ENCODE measurements at places on chromosomes 5 and 9.

DNA sequence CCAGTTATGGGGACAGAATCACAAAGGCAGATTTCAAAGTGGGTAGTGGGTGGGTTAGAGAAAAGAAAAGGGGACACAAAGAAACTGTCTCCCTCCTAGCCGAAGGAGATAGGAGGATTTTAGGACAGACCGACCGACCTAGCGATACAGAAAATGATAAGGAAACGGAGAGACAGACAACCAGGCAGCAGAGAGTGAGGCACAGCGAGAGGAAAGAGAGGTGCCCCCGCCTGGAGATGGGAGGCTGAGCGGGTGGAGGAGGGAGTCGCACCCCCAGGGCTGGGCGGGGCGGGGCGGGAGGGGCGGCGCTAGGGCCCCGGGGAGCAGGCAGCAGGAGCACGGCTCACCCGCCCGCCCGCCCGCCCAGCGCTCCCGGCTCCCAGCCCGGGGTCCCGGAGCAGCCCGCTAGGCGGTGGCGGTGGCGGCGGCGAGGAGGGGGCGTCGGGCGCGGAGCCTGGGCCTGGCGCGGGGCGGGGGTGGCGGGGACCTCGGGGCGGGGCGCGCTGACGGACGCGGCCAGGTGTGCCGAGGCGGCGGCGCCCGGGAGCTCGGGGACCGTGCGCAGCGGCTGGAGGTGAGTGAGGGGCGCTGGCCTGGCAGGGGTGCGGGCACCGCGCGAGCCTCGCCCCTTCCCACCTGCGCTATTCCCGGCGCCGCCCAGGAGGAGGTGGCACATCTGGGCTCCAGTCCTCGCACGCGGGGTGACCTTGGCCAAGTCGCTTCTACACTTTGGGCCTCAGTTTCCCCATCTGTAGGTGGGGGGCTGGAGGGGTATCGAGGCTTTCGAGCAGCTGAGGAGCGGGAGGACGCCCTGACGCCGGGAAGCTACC lies 15.9 kb upstream of the SYNPO start:
- DNase-seq, result no peak

DNA sequence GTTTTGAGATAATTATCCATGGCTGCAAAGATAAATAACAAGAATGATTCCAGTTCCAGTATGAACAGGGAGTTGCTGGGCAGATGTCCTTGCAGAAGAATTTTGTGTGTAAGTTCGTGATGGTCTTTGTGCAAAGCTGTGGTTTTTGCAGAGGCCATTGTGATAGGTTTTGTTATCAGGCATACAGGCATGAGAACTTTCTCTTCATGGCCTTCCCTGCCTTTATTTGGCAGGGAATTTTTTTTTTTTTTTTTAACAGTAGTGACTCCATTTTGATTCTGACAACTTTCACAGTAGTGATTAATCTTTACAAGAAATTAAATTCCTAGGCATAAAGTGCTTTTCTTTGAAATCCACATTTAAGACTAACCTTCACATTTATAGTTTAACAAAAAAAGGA lies 1999.5 kb upstream of the CDH6 start:
- DNase-seq, result no peak

DNA sequence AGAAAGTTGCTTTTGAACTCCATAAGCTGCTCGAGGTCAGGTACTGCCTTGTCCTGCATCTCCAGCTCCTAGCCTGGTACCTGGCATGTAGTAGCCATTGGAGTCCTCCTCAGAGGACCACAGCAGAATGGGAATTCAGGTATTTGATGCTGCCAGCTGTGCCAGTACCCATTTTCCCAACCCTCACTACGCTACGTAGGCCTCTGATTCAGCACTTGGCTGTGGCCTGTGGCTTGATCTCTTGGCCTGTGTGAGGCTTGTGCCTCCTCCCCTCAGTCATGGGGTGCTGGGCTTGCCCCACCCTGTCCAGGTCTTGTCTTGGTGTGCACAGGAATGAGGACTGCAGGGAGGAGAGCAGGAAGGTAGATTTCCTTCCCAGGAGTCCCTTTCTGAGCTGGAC lies 11.8 kb downstream of the OTULIN start:
- DNase-seq, result no peak

DNA sequence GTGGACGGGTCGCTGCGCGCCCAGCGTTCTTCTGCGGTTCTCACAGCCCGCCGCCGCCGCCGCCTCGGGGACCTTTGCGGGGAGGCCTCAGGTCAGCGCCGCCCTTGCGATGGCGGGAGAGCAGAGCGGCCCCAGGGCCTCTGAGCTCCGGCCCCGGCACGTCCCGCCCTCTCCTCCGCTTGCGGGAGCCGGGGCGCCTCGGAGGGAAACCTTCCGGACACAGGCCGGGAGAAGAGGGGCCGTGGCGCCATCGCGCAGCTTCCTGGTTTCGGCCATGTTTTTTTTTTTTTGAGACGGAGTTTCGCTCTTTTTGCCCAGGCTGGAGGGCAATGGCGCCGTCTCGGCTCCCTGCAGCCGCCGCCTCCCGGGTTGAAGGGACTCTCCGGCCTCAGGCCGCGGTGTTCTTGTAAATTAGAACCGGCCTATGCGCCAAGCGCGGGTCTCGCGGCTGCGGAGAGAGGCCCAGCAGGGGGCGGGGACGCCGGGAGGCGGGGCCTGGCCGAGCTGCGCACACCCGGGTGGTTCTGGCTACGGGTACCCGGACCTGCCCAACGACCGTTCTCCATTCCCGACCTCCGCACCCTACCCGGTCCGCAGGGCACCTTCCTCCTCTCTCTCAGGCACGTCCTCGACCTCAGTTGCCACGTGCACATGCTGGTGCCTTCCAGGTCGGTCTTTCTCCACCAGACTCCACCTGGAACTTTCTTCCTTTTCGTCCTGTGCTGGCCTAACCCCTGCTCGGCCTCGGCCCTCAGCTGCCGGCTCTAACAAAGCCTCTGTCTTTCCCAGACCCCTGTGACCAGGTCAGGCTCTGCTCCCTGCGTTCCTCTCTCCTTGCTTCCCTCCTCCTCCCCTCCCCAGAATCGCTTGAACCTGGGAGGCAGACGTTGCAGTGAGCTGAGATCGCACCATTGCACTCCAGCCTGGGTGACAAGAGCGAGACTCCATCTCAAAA lies 28.8 kb upstream of the MGAT1 start:
- DNase-seq, result peak; percentile 71

GRCh38 chr9:134389642-134390041 lies 63.4 kb downstream of the RXRA start:
- no peak for DNase-seq

GRCh38 chr5:156912869-156913268 lies 50.2 kb downstream of the TIMD4 start:
- DNase-seq, result no peak

- DNase-seq, result peak; percentile 12
Measured at GRCh38 chr9:92970467-92970923, 23.2 kb downstream of the FGD3 start.

- peak; percentile 20 for DNase-seq
Measured at GRCh38 chr5:177049285-177049684, 26.8 kb downstream of the ZNF346 start.

DNA sequence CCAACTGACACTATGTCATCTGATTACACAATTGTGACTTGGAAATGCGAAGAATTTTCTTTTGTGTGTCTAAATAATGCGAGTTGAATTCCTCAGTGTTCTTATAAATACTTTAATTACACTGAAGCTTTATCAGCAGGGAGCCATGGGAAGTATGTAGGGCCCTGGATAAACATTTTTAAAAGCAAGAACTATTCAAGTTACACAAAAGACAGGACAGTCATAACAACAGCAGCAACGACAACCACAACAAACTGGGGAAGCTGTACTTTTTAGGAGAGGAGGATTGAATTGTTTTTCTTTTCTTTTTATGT lies 250.3 kb upstream of the ZNF608 start:
- no peak for DNase-seq

DNA sequence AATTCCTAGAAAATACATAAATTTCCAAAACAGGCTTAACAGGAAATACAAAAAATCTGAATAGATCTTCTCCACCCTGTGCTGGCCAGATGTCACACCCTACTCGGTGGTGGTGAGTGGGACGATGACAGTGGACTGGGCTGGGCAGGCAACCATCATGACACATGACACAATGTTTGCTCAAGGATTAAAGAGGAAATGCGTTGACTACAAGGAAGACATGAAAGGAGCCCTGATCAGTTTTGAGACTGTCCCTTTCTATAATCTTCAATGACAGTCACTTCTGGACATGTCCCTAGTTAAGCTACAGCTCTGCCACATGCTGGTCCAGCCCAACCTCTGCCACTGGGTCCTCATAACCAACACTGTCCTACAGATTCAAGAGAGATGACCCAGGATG lies 99.8 kb downstream of the ZDHHC21 start:
- DNase-seq, result no peak

DNA sequence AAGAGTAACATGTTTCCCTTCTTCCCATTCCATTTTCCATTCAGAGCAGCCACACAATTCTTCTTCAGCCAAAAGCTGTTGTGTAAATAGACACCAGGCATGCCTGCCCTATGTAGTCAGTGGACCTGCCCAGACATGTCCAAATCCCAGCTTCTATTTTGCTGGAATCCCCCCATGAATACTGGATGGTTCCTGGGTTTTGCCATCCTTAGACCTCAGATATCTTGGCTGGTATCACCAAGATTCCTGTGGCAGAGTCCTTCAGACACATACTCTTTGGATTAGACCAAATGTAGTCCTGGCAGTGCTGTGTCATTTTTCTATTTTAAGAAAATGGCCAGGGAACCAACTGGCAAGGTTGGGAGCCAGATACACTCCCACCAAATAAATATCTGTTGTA lies 10.3 kb downstream of the FST start:
- DNase-seq, result no peak

- no peak for DNase-seq
Measured at GRCh38 chr9:4984171-4984620, 876 bp upstream of the JAK2 start.

- no peak for DNase-seq
Measured at GRCh38 chr5:172481011-172481800, 26.9 kb upstream of the SH3PXD2B start.

DNA sequence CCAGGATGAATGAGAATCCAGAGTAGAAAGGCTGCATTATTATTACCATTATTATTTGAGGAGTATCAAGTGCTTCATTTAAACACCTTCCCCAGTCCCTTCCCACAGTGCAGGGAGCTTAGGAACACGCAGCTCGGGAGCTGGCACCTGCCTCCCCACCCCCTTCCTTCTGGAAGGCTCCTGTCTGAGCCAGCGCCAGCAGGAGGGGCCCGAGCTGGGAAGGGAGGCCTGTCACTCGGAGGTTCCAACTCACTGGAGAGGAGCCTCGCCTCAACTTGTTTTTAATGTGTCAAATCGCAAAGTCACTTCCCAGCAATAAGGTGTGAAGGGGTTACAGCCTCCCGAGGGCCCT lies 156.4 kb upstream of the IRX4 start:
- no peak for DNase-seq

DNA sequence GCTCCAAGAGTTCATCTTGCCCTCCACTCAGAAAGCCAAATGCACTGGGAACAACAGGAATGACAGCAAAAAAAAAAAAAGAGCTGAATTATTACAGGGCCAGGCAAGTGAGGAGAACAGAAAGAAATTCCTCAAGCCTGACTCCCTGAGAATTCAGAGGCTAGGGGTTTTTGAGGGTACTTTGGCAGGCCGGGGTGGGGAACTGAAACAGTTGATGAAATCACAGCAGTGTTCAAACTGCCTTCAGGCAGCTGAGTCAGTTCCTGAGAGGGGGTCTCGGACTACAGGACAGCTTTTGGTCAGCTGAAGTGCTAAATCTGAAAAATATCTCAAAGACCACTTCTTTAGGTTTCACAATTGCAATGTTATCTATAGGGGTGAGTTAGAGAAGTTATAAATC lies 419.4 kb downstream of the SEMA5A start:
- DNase-seq, result no peak

- DNase-seq, result peak; percentile 44
Measured at GRCh38 chr5:58886315-58887207, 303.7 kb downstream of the RAB3C start.

GRCh38 chr5:120219988-120220387 lies 244.1 kb upstream of the PRR16 start:
- DNase-seq, result no peak

- DNase-seq, result no peak
Measured at GRCh38 chr5:127885176-127885575, 182.0 kb downstream of the CCDC192 start.

DNA sequence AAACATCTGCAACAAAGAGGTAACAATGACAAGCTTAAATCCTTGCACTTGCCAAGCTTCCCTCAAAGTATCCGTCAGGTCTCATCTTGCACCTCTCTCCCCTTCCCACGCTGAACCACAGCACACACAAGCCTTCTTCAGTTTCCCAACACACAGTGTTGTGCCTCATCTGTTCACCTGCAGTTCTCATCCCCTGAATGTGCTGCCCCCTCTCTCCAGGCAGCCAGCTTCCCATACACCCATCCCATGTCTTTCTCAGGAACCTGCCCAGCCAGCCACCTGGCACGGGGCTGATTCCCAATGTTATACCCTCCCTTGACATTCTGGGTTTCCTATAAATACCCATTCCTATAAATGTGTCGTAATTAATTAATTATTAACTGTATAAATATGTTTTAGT lies 314.8 kb downstream of the PRELID2 start:
- DNase-seq, result no peak

- DNase-seq, result no peak
Measured at GRCh38 chr5:89395111-89395510, 512.1 kb upstream of the MEF2C start.
